Activated CD4-positive, alpha-beta T cell treated with anti-CD3 and anti-CD28 coated beads, Interleukin-2, amount 50 U/mL, for 48 hours (primary cell): ENCODE measurements at places on chromosomes 2 and 18.

DNA sequence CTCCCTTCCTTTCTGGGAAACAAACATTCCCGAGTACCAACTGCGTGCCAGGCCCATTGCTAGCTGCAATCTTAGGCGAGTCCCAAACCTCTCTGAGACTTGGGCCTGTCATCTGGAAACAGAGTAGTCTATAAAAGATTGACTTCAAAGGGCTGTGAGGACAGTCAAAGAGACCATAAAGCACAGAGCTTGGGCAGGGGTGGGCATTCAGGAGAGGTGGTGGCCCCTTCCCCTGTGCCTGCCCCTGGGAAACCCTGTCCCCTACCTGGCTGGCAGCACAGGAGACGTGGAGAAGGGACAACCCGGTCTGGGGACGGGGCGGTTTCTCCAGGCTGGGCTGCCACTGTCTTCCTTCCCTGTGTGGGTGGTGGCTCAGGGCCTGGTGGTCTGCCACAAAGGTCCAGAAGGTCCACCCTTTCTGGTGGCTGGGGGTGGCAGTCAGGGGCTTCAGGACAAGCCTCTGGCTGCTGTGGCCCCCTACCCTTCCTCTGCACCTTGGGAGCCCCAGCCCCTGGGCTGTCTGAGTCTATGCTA is 33.9 kb upstream of the FOSL2 start:
- DNase-seq = peak; percentile 26

DNA sequence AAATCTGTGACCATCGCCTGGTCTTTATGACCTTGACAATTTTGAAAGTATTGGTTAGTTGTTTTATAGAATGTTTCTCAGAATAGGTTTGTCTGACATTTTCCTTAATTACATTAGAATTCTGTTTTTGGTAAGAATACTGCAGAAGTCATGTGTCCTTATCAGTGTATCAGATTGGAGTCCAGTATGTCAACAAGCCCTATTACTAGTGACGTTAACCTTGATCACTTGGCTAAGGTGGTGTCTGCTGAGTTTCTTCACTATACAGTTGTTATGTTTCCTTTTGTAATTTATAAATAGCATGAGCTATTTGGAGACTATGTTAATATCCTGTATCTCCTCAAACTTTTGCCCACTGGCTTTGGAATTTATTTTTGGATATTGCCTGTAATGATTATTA is 10.8 kb upstream of the IL36G start:
- DNase-seq = no peak

DNA sequence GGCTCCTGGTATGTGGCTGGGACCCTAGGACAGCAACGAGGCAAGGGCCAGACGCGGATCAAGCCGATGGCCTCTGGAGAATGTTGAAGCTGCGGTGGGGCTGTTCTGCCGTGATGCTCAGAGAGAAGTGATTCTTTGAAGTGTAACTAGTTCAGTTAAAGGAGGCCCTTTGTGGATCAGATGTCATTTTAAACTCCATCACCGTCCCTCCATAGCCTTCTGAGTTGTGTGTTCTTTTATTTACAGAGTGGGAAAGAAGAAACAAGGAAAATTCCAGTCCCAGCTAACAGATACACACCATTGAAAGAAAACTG is 403 bp downstream of the PNO1 start:
- no peak for DNase-seq

- DNase-seq = no peak
These were observed 44.2 kb downstream of the RTP5 start for GRCh38 chr2:241913703-241914102.

- no peak for DNase-seq
These were observed 50.0 kb upstream of the ITGA4 start for GRCh38 chr2:181407171-181407570.

GRCh38 chr2:15133461-15133860 is 427.7 kb downstream of the NBAS start:
- DNase-seq = no peak
